ENCODE measurements at places on chromosomes 11 and 22. TPM values are rescaled to one million over a fixed set of nuclear protein-coding genes. Genes with fewer than 3 reads are reported as not detected.
A peak's percentile ranks its signal among the peaks of the same experiment; 100 is the strongest.

Gene AMOTL1
- total RNA-seq, result 45.5 TPM

Gene MYBPC3
- total RNA-seq, result 2,568 TPM

DNA sequence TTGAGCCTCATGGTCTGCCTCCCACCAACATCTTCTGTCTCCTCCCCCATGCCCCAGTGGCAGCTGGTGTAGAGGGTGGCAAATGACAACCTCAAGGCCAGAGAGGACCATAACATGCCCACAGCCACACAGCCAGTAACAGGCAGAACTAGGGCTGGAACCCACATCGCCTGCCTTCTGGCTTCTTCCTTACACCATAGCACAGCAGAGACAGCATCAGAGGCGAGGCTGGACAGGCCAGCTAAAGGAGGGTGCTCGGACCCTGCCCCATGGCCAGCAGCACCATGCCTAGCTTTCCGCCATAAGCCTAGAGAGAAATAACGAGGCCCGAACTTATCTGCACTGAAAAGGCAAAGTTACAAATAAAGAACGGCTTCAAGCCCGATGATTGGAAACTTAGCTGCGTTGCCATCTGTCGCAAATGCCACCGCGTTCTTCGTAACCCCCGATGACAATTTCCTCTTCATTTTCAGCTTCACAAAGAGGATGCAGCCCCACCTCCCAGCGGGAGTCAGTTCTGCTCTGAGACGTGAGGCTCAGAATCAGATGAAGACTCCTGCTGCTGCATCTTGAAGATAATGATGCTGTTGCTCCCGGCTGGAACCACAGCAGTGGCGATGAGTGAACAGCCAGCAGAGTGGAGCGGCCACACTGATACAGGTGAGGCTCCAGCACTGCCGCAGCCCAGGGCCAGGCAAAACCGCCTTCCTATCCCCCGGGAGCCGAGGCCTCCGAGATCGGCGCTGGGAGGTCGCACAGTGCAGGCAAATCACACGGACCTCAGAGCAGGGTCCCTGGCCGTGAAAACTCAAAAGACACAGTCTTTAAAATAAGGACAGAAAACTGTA is 73.8 kb upstream of the RTL6 start:
- no peak for DNase-seq

- DNase-seq, result peak; percentile 76
Measured at GRCh38 chr22:20137671-20138416, 6.2 kb downstream of the ZDHHC8 start.

DNA sequence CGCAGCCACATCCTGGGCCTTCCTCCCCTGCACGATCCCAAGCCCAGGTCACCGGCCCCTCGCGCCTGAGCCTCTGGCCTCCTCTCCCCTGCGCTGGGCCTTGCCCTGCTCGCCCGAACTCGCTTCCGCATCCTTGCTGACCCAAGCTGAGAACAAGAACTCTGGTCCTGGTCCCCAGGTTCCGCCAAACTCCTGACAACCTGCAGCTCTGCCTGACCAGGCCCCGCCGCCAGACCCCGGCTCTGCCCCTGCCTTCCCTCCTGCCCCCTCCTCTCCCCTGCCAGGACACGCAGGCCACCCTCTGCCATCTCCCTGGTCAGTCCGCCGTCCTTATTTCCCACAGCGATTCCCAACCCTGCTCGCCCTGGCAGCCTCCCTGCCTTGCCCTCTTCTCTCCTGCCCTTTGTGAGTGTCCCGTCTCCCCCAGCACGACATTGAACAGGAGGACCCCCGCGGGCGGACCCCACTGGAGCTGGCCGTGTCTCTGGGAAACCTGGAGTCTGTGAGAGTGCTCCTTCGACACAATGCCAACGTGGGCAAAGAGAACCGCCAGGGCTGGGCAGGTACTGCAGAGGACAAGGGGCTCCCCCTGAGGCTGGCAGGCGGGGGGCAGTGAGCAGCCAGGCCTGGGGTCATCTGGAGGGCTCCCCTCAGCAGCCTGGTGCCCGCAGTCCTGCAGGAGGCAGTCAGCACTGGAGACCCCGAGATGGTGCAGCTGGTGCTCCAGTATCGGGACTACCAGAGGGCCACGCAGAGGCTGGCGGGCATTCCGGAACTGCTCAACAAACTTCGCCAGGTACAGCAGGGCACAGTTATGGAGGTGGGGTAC is 762 bp downstream of the ANKRD13D start:
- DNase-seq, result peak; percentile 64

DNA sequence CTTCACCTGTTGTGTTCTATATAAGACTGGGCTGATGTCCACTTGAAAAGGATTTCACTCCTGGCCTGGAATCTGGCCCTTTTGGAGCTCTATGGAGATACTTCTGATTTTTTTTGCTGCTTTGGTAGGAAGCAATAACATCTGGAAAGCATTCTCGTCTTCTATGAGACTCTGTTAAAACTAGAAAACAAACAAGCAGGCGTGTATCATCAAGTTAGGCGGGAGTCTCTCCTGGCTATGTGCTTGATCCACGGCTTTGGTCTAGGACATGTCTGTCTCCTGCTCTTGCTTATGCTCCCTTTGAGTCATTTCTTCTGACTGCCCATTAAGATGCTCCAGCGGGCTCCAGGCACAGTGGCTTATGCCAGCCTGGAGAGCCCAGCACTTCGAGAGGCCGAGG is 121.4 kb upstream of the TTC12 start:
- DNase-seq, result no peak
